ENCODE measurements at places on chromosomes 2 and 18. TPM values are rescaled to one million over a fixed set of nuclear protein-coding genes. Genes with fewer than 3 reads are reported as not detected.

Gene GAD1
- polyA plus RNA-seq = 0.84 TPM

DNA sequence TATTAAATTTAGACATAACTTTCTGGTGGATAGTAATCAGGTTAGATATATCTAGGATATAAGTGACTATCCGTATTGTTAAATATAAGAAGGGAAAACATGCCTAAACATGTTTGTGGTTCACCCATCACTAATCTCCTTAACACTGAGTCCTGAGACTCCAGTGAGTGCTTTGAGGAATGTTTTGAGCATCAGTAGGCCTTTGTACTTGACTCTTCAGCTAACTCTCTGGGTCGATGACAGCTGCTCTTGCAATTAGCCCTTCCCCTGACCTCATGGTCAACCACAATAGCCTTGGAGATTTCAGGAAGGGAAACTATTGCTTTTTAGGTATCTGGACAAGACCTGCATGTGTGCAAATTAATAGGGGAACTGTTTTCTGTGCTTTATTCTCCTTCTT is 716.8 kb downstream of the EPHA4 start:
- DNase-seq = no peak

DNA sequence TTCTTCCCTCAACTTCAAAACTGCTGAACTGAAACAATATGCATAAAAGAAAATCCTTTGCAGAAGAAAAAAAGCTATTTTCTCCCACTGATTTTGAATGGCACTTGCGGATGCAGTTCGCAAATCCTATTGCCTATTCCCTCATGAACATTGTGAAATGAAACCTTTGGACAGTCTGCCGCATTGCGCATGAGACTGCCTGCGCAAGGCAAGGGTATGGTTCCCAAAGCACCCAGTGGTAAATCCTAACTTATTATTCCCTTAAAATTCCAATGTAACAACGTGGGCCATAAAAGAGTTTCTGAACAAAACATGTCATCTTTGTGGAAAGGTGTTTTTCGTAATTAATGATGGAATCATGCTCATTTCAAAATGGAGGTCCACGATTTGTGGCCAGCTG is 8.4 kb downstream of the HOXD8 start:
- no peak for DNase-seq

GRCh38 chr2:228016402-228016801 is 145.0 kb downstream of the DAW1 start:
- no peak for DNase-seq

GRCh38 chr18:65753520-65753919 is 2.7 kb downstream of the CDH7 start:
- no peak for DNase-seq

DNA sequence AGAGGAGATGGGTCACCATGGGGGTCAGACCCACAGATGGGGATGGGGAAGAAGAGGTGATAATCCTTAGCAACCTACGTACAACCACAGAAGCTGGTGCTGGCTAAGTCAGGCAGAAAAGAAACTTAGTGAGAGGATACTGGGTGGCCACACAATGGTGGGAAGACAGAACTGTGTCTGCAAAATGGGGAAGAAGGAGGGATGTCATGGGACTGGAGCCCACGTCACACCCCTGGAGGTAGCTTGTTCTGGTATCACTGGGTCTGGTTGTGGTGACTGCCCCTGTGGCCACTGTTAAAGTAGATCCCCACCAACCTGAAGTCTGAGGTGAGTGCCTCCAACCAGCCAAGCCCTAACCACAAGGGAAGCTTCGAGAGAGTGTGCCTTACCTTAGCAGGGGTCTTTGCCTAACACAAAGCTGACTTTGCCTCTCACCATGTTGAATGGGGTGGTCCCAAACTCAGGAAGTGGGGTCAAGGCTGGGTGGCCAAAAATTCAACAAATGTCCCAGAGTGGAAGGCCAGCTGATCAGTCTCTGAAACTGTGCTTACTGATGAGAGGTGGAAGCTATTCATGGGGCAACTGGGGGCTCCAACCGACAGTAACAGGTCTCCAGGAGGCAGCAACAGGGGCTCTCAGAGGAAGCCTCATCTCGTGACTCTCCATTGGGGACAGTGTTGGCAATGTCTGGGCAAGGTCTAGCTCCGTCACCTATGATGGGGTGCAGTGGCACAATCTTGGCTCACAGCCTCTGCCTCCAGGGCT is 64.8 kb upstream of the SLC1A4 start:
- no peak for DNase-seq

Gene TEX51
- not detected for polyA plus RNA-seq

DNA sequence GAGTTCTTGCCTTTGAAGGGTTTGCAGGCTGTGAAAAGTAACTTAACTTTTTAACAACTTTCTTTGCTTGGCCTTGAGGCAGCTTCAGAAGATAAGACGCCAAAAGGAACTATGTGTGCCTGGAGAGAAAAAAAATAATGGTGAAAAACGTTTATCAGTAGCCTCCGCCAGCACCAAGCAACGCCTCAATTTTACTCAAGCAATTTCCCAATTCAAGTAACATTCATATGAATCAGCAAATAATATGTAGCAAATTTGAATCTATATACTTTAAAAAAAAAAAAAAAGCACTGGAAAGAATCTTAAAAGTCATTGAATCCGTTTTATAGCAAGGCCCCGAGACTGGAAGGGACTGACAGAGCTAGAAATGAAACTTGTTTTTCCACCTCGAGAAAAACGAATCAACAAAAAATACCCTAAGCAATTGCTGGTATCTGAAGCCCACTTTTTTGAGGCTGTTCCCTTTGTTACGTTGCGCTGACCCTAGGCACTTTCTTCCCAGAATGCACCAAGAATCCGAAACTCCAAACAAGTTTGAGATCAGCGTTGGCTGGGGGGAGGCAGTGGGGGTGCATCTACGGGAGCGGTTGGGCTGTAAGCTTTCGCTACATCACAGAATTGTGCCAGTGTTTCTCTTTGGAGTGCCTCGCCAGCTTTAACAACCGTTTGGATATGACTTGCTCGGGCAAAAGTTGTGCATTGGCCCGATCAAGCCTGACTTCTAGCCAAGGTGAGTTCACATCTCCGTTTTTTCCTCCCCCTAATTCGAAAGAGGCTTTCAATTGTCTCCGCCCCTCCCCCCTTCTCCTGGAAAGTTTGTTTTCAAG is 2.7 kb upstream of the TGIF1 start:
- no peak for DNase-seq

Gene DSG1
- polyA plus RNA-seq = 3.5 TPM

Measured in GM12878 (cell line).